ENCODE measurements at places on chromosomes 4 and X. TPM values are rescaled to one million over a fixed set of nuclear protein-coding genes. Genes with fewer than 3 reads are reported as not detected.
A peak's percentile ranks its signal among the peaks of the same experiment; 100 is the strongest.

AMER1 gene
- total RNA-seq: 5.4 TPM

F8A2 gene
- total RNA-seq: 7.1 TPM

FAM200B gene
- 66.2 TPM for total RNA-seq

SMARCA1 gene
- total RNA-seq: 119 TPM

IL1RAPL1 gene
- not detected for total RNA-seq

MAGEC1 gene
- not detected for total RNA-seq

NR3C2 gene
- 16.8 TPM for total RNA-seq

RNF128 gene
- total RNA-seq: 64.0 TPM

PNCK gene
- total RNA-seq: 1.00 TPM

UGT2A3 gene
- total RNA-seq: not detected

DNA sequence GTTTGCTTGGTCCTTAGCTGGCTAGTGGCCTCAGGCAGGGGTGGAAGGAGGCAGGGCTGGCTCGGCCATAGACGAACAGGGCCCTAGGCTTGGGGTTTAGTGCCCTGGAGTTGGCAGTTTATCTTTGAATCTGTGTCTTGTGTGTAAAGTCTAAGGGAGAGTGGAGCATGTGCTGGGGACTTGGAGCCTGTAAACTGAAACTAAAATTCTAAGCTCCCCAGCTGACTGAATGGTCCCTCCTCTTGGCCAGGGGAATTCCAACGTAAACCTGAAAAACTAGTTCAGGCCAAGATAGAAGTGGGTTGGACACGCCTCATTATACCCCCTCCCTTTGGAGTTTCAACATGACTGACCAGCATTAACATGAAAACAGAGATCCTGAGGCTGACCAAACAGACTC lies 46.1 kb upstream of the GPR78 start:
- no peak overlapping the region for H3K4me3 ChIP-seq
- peaks cover 5% of the 10 kb centered on the region for H3K4me1 ChIP-seq
- no peak for DNase-seq
- H3K27ac ChIP-seq: no peak overlapping the region
- H3K36me3 ChIP-seq: no peaks in the 10 kb centered on the region
- no peaks in the 10 kb centered on the region for H3K27me3 ChIP-seq

- no peak overlapping the region for H3K4me3 ChIP-seq
- no peak overlapping the region for H3K27ac ChIP-seq
- DNase-seq: peak; percentile 73
- H3K27me3 ChIP-seq: no peaks in the 10 kb centered on the region
- peaks cover 7% of the 10 kb centered on the region for H3K4me1 ChIP-seq
Measured at GRCh38 chrX:22950269-22951266, 49.2 kb upstream of the DDX53 start.

GRCh38 chr4:109576462-109576861 lies 16.4 kb downstream of the MCUB start:
- no peaks in the 10 kb centered on the region for H3K4me1 ChIP-seq
- no peak overlapping the region for H3K4me3 ChIP-seq
- H3K36me3 ChIP-seq: no peaks in the 10 kb centered on the region
- no peaks in the 10 kb centered on the region for H3K27me3 ChIP-seq

- no peaks in the 10 kb centered on the region for H3K4me1 ChIP-seq
- H3K36me3 ChIP-seq: no peaks in the 10 kb centered on the region
- no peaks in the 10 kb centered on the region for H3K27me3 ChIP-seq
- no peak overlapping the region for H3K27ac ChIP-seq
- no peak for DNase-seq
- H3K4me3 ChIP-seq: no peak overlapping the region
Measured at GRCh38 chr4:23022032-23022431, 329.3 kb downstream of the GBA3 start.

DNA sequence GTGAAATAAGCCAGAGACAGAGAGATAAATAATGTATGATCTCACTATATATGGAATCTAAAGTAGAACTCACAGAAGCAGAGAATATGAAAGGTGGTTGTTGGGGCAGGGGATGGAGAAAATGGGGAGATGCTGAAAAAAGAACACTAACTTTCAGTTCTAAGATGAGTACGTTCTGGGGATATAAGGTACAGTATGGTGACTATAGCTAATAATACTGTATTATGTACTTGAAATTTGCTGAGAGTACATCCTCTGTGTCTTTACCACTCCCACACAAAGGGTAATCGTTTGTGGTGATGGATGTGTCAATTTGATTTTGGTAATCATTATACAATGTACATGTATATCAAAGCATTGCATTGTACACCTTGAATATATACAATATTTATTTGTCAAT lies 6.6 kb downstream of the FBXL5 start:
- H3K4me1 ChIP-seq: peaks cover 37% of the 10 kb centered on the region
- H3K36me3 ChIP-seq: no peaks in the 10 kb centered on the region
- no peak overlapping the region for H3K27ac ChIP-seq
- no peaks in the 10 kb centered on the region for H3K27me3 ChIP-seq
- H3K4me3 ChIP-seq: no peak overlapping the region

- peaks cover 4% of the 10 kb centered on the region for H3K27me3 ChIP-seq
- no peaks in the 10 kb centered on the region for H3K36me3 ChIP-seq
- no peaks in the 10 kb centered on the region for H3K4me1 ChIP-seq
- DNase-seq: no peak
- no peak overlapping the region for H3K4me3 ChIP-seq
Measured at GRCh38 chrX:72078411-72078810, 53.3 kb downstream of the RTL5 start.

- no peaks in the 10 kb centered on the region for H3K27me3 ChIP-seq
- DNase-seq: peak; percentile 82
- H3K4me3 ChIP-seq: no peak overlapping the region
- H3K4me1 ChIP-seq: no peaks in the 10 kb centered on the region
Measured at GRCh38 chr4:48939785-48940184, 33.2 kb upstream of the OCIAD2 start.

DNA sequence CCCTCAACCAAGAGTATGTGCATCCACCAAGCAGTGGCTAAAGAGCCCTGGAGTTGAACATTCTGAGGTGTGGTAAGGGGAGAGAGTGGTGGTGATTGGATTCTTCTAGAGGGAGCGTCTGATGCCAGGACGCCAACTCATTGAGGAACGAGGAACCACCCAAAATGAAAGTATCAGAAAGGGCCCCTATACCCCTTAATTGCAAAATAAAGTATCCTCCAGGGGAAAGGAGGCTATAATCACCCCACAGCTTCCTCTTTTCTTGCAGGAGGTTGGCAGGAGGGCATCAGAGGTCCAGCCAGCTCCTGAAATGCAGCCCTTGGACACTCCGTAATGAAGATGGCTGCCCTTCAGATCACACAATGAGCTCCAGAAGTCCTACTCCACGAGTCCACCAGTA lies 5.3 kb upstream of the KIAA1210 start:
- no peak overlapping the region for H3K4me3 ChIP-seq
- no peaks in the 10 kb centered on the region for H3K36me3 ChIP-seq
- H3K4me1 ChIP-seq: no peaks in the 10 kb centered on the region
- peaks cover 19% of the 10 kb centered on the region for H3K27me3 ChIP-seq
- H3K27ac ChIP-seq: no peak overlapping the region

- H3K27me3 ChIP-seq: no peaks in the 10 kb centered on the region
- H3K36me3 ChIP-seq: no peaks in the 10 kb centered on the region
- no peak overlapping the region for H3K4me3 ChIP-seq
- H3K27ac ChIP-seq: no peak overlapping the region
- DNase-seq: no peak
- no peaks in the 10 kb centered on the region for H3K4me1 ChIP-seq
Measured at GRCh38 chr4:123747016-123747415, 350.4 kb downstream of the SPRY1 start.

GRCh38 chrX:106249706-106250379 lies 81.7 kb downstream of the PWWP3B start:
- no peaks in the 10 kb centered on the region for H3K4me1 ChIP-seq
- DNase-seq: no peak
- no peak overlapping the region for H3K4me3 ChIP-seq

DNA sequence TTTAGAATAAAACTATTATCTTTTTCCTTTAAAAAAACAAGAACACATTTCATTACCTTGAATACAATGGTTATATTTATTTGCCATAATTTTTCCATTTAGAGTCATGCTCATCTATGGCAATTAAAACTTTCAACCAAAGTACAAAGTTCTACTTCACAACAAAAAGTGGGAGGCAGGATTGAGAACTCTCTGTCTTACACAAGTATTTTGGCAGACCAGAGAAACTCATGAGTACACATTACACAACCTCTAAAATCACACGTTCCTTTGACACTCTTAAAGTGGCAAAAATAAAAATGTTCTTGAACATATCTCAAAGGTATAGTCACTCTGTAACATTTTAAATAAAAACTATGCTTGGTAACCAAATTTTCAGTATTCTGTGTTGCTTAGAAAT lies 213.4 kb downstream of the IL15 start:
- no peak for DNase-seq
- H3K27ac ChIP-seq: no peak overlapping the region
- H3K4me3 ChIP-seq: no peak overlapping the region
- H3K4me1 ChIP-seq: no peaks in the 10 kb centered on the region
- H3K27me3 ChIP-seq: no peaks in the 10 kb centered on the region

GRCh38 chr4:43778187-43778915 lies 670.3 kb downstream of the KCTD8 start:
- no peak overlapping the region for H3K4me3 ChIP-seq
- no peaks in the 10 kb centered on the region for H3K36me3 ChIP-seq
- H3K27me3 ChIP-seq: no peaks in the 10 kb centered on the region
- no peak for DNase-seq

DNA sequence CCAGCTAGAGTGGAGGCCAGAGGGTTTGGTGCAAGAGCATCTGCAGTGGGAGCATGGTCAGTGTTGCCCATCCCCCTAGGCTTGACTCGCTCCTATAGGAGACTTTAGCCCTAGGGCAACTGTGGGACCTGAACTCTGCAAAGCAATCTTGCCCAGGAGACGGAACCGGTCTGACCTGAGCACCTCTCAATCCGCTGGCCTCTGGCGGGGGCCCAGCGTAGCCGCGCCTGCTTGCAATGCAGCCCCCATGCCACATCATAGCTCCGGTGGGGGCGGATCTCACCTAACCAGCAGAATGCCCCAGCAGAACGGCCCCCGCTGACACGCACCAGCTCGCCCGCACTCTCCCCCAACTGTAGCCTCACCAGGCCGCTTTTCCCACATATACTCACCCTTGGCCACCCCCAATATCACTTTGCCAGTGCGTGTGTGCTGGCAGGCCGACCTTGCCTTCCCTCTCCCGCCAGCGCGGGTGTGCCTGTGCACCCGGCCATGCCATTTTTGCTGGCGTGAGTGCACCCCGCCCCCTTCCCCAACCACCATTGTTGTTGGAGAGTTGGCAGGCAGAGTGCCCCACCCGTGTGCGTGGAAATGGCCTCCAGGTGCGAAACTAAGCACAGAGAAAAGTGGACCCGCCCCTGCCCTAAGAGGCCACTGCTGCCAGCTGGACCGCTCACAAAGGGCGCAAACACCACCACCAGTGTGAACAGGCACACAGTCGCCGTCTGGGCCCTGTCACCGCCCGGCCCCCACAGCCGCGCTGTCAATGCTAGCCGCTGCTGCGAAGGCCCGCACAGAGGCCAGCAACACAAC lies 5.8 kb downstream of the BEX4 start:
- H3K36me3 ChIP-seq: no peaks in the 10 kb centered on the region
- no peak overlapping the region for H3K4me3 ChIP-seq
- no peak overlapping the region for H3K27ac ChIP-seq
- H3K4me1 ChIP-seq: no peaks in the 10 kb centered on the region
- H3K27me3 ChIP-seq: peaks cover 10% of the 10 kb centered on the region

DNA sequence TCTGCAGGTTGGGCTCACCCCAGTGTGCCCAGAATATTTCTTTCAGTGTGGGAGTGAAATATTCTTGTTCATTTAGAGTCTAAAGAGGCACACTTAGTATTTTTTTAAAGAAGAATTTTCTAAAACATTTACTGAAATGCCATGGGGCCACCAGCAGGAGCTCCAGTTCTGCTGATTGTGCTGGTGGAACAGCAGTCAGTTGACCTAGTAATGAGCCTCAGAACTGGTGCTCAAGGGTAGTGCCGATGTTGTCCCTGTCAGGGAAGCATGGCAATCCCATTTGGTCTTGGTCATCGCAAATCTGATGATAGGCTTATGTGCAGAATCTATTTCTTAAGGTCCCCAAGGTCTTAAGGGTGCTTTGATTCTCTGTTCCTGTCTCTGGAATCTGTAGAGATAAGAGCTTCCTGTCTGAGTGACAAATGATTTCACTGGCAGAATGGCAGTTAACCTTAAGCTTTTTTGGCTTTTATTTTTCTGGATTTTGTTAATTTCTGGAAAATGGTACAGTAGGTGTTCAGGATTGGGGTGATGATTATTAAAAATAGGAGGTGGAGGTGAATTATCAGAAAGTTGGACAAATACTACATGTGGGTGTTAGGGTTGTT lies 31.3 kb downstream of the JADE1 start:
- no peaks in the 10 kb centered on the region for H3K27me3 ChIP-seq
- no peak for DNase-seq
- peaks cover 14% of the 10 kb centered on the region for H3K36me3 ChIP-seq
- peaks cover 54% of the 10 kb centered on the region for H3K4me1 ChIP-seq

DNA sequence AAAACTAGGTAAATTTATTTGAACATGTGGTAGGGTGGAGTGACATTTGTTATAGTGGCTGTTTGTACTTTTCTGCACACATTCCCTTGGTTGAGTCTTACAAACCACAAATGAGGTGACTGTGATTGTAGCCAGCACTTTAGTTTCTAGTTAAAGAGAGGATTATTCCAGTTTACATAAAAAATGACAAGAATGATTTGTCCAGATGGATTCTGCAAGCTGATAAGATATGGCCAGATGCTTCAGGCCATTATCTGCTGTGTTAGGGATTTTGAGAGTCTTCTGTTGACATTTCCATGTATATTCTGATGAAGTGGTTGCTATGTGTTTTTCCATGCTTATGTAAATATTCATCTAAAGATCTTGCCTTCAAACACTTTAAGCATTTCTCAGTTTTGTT lies 31.0 kb upstream of the PDE5A start:
- H3K4me3 ChIP-seq: no peak overlapping the region
- no peak overlapping the region for H3K27ac ChIP-seq
- no peaks in the 10 kb centered on the region for H3K4me1 ChIP-seq
- no peaks in the 10 kb centered on the region for H3K27me3 ChIP-seq
- no peaks in the 10 kb centered on the region for H3K36me3 ChIP-seq
- DNase-seq: no peak

DNA sequence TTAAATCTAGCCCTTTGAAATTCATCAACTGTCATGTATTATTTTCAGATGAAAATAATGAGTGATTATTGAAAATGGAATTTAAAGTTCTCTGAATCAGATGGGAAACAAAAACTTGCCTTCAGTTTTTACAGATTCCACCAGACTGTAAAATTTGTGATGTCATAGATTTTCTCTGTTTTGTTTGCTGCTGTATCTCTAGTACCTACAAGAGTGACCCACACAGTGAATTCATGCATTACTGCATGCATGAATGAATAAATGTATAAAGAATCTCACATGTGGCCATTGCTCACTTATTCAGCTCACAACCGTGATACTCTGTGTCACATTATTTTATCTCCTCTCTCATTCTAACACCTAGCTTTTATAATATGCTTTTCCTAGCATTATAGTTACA lies 532.2 kb upstream of the AGA start:
- H3K27ac ChIP-seq: no peak overlapping the region
- no peaks in the 10 kb centered on the region for H3K36me3 ChIP-seq
- no peak overlapping the region for H3K4me3 ChIP-seq

Data from adrenal gland (tissue), 19 donors.